Stimulated activated CD8-positive, alpha-beta memory T cell treated with anti-CD3 and anti-CD28 coated beads, Interleukin-15, amount 100 ng/mL, for 24 hours (primary cell): ENCODE measurements at places on chromosomes 6 and 20.

- no peak for DNase-seq
Observed at GRCh38 chr6:31402324-31403282, 792 bp upstream of the MICA start.

DNA sequence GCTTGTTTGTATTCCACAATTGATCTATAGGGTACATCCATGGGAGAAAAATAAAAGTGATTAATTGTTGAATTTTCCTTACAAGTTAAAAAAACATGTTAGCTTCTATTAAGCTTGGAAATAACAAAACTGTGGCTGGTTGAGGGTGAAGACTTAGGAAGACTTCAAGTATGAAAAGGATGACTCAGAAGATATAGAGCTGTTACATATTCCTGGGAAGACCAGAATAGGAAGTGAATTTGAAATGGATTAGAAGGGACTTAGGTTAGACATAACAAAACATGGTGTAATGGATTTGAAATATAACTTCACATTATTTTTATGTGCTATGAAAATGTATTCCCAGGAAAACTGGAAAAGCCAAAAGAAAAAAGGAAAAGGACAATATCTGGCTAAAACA is 732.2 kb downstream of the HDGFL1 start:
- DNase-seq: no peak

- DNase-seq: no peak
Observed at GRCh38 chr6:148214667-148215066, 128.0 kb upstream of the SASH1 start.

- DNase-seq: no peak
Observed at GRCh38 chr6:150641398-150642139, 41.9 kb downstream of the PLEKHG1 start.

DNA sequence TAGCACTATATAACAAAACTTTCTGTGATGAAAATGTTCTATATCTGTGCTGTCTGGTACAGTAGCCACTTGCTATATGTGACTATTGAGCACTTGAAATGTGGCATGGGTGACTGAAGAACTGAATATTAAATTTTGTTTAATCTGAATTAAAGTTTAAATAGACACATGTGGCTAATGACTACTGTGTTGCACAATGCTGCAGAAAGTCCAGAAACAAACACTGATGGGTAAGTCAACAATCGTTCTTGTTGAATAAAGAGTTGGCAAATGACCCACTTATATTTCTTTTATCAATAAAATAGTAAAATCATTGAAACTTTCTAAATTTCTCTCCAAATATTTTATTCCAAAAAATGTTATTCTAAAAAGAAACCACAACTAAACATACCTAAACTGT is 81.8 kb downstream of the PROKR2 start:
- no peak for DNase-seq

- no peak for DNase-seq
Observed at GRCh38 chr6:89944826-89945407, 50.6 kb downstream of the GJA10 start.

DNA sequence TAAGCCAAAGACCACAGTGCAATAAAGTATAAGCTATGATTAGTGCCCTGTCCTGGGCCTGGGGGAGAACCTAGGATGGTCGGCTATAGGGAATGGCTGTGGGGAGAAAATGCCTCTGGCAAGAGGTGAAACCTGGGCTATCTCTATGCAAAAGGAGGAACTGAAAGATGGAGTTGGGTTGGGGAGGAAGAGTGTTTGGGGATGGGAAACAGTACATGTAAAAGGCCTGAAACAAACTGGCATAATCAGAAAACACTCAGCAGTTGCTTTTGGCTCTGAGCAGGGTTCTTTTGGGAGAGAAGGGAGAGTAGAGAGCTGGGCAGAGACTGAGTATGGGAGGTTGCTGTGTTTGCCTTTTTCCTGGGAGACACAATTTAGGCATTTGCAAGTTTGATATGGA is 31.9 kb upstream of the FUCA2 start:
- no peak for DNase-seq

GRCh38 chr6:137315081-137315480 is 95.9 kb upstream of the IFNGR1 start:
- DNase-seq: no peak

DNA sequence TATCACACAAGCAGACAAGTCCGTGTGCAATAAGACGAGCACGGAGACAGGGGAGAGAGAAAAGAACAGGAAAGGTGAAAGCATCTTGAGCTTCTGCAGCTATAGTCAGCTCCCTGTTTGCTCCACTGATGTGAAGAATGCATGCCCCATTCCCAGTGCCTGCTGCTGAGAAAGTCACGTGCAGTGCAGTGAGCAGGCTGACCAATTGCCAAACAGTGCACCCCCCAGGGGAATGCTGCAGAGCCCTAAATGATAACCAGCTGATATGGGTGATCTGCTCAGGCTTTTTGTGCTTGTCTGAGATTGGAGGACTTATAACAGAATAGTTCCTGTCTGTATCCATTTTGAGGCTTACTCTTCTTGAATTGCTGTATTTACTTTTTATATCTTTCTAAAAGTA is 121.5 kb downstream of the PACRG start:
- DNase-seq: no peak
